ENCODE measurements at places on chromosomes 2 and 18. TPM values are rescaled to one million over a fixed set of nuclear protein-coding genes. Genes with fewer than 3 reads are reported as not detected.
A peak's percentile ranks its signal among the peaks of the same experiment; 100 is the strongest.

The SERPINB10 gene
- total RNA-seq, result not detected

The MDH1B gene
- total RNA-seq, result 1.8 TPM

DNA sequence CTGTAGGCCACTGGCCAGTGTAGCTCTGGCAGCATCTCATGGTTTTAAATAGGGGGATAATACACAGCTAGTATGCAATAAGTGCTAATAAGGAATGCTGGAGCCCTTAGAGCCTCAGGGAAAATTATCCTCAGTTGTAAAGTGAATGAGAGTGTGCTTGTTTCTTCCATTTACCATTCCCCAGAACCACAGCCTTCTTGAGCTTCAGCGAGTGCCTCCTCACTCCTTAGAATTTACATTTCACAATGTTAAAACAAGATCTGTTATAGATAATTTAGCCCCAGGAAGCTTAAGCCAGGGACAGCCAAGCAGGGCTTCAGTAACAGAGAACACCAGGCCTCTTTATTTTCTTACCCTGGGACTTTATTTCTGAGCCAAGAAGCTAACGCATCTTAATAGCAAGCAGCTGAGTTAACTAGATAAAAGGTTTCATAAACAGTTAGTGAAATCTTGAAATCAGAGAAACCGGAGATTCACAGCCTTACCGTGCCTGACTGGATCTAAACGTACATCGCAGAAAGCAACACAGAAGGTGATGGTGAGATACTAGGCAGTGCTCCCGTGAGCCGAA is 535.2 kb downstream of the TDRD15 start:
- DNase-seq, result no peak

GRCh38 chr2:174026122-174026845 is 61.1 kb upstream of the SP3 start:
- DNase-seq, result no peak

The TMEFF2 gene
- total RNA-seq, result not detected

DNA sequence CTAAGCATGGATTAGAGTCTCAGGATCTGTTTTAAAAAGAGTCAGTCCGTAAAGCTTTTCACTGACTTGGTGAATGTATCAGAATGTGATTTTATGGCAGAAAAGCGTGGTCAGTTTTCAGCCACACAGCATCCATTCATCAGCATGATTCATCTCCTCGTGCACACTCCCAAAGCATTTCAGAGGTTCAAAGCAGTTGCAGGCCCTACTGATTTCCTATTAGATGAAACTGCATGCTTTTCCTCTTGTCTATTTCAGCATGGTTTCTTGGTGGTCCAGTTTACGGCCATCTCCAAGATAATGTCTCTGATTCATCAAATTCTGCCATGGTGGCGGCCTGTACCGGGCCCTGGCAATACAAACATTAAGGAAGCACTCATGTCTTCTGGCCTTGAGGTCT is 4.8 kb upstream of the PARD6G start:
- DNase-seq, result peak; percentile 28

- no peak for DNase-seq
These were observed 4.2 kb upstream of the CLIP4 start for GRCh38 chr2:29110916-29111535.

DNA sequence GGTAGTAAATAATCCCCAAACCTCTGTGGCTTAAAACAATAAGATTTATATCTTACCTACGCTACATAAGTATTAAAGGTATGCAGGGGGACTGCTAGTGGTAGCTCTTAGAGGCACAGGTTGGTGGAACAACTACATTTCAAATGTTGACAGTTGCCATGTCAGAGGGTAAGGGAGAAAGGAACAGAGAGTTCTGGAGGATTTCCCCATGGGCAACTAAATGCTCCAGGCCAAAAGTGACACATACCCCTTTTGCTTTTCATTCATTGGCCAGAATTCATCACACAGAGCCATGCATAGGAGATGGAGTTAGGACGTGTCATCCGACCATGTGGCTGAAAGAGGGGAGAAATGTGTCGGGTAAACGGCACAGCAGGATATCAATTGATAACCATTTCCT is 133.2 kb downstream of the NAPG start:
- DNase-seq, result no peak

The EIPR1 gene
- 67.2 TPM for total RNA-seq

GRCh38 chr2:222993920-222994650 is 57.9 kb upstream of the KCNE4 start:
- DNase-seq, result no peak

GRCh38 chr18:32577561-32577960 is 106.9 kb upstream of the GAREM1 start:
- DNase-seq, result no peak

DNA sequence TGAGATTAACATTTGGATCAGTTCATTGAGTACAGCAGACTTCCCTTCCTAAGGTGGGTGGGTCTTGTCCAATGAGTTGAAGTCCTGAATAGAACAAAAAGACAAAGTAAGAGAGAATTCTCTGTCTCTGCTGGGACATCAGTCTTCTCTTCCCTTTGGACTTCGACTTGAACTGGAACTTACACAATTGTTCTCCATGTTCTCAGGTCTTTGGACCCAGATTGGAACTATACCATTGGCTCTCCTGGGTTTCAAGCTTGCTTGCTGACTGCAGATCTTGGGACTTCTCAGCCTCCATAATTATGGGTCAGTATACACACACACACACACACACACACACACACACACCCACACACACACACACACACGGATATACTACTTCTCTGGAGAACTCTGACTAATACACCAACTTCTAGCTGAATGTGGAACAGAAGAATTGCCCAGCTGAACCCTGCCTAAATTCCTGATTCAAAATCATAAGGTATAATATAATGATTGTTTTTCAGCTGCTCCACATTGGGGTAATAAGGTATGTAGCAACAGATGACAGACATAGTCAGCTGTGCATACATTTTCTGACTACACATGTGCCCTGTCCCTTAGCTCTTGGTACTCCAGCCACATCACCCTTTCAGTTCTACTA is 214.0 kb downstream of the TGIF1 start:
- DNase-seq, result no peak

DNA sequence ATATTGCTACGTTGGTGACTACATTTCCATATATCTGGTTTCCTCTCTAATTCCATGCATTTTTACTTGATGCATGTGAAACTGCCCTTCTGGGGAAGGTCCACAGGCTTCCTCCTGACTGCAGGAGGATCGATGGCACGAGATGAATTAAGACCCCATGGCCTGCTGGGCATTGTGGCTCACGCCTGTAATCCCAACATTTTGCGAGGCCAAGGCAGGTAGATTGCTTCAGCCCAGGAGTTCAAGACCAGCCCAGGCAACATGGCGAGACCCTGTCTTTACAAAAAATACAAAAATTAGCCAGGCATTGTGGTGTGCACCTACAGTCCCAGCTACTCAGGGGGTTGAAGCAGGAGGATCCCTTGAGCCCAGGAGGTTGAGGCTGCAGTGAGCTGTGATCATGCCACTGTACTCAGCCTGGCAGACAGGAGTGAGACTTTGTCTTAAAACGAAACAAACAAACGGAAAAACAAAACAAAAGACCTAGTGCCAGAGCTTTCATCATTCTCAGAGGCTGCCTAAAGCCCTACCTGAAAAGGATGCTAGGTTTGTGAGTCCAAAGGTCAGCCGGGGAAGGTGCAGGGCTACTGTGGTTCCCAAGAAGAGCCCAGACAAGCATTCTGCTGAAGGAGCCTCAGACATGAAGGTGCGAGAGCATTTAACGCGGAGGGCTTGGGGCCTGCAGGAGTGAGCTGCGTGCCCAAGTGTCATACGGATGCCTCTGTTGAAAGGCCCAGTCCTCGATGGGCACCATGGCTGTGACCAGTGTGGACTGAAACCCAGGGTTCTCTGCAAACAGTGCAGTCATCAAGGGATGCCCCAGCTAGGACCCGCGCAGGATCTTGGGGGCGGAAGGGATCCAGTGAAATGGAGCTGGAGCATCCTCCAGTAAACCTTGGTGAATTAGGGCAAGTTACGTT is 21.6 kb downstream of the GPR55 start:
- no peak for DNase-seq

The LYPD1 gene
- 53.2 TPM for total RNA-seq

DNA sequence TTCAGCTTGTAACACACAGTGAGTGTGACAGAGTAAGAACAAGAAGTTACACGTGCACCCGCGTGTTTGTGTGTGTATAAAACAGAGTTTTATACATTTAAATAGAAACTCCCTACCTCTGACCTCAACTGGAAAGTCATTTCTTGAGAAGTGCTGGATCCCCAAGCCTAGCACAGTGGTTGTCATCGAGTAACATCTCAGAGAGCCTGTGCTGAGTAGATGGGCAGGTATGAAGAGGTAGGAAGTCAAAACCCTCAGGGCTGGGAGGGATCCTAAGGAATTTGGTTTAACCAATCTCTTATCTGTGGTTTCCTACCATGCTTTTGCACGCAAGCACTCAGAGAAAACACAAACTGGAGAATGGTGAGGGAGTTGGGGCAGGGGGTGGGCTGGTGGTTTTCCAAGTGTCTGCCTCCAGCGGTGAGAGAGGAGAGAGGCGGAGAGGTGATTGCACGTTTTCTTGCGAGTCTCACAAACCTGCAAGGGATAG is 9.2 kb downstream of the ACOXL start:
- peak; percentile 31 for DNase-seq

The RFTN2 gene
- total RNA-seq, result under 0.01 TPM

- DNase-seq, result peak; percentile 12
These were observed 375.0 kb downstream of the CTNNA2 start for GRCh38 chr2:79887747-79888374.

DNA sequence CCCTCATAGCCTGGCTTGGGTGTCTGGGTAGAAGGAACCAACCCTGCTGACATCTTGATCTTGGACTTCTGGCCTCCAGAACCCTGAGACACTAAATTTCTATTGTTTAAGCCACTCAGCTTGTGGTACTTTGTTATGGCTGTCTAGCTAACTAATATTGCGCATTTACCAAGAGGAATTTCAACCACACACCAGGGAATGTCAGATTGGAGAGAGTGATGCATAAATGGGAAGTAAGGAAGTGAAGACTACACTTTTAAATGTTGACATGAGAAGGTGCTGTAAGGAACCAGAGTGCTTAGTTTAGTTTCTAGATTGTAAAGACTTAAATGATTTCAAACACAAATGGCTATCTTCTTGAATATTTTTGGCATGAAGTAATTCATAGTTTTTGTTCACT is 98.9 kb upstream of the ITGB6 start:
- DNase-seq, result no peak

DNA sequence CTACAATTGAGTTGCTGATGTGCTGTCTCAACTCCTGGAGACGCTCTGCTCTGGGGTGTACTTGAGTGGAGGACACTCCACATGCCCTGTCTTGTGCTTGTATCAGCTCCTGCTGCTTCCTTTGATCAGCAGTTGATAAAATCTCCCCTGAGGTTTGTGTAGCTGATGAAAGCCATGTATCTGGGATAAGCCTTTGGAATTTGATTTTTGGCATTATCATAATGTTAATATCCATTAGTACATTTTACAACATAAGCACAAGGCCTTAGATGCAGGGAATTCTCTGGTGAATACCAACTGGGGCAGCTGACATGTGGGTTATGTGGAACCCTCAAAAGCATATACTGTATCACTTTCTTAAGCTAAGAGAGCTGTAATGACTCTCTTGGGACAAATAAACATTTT is 222.7 kb upstream of the ITGA4 start:
- DNase-seq, result no peak

The ERBB4 gene
- 2.6 TPM for total RNA-seq

- no peak for DNase-seq
These were observed 47.2 kb downstream of the USP34 start for GRCh38 chr2:61423714-61424113.

DNA sequence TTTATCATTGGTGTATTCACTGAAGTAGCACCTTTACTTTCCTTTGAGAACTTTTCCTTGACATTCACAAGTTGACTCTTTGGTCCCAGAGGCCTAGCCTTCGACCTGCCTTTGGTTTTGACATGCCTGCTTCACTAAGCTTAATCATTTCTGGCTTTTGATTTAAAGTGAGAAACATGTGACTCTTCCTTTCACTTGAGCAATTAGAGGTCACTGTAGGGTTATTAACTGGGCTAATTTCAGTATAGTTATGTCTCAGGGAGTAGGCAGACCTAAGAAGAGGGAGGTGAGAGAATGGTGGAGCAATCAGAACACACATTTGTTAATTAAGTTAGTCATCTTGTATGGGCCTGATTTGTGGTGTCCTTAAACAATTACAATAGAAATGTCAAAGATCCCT is 1040.7 kb upstream of the SLC39A10 start:
- no peak for DNase-seq

GRCh38 chr2:162720559-162721271 is 117.9 kb downstream of the KCNH7 start:
- DNase-seq, result no peak

GRCh38 chr2:195594919-195595694 is 61.9 kb upstream of the SLC39A10 start:
- DNase-seq, result no peak

DNA sequence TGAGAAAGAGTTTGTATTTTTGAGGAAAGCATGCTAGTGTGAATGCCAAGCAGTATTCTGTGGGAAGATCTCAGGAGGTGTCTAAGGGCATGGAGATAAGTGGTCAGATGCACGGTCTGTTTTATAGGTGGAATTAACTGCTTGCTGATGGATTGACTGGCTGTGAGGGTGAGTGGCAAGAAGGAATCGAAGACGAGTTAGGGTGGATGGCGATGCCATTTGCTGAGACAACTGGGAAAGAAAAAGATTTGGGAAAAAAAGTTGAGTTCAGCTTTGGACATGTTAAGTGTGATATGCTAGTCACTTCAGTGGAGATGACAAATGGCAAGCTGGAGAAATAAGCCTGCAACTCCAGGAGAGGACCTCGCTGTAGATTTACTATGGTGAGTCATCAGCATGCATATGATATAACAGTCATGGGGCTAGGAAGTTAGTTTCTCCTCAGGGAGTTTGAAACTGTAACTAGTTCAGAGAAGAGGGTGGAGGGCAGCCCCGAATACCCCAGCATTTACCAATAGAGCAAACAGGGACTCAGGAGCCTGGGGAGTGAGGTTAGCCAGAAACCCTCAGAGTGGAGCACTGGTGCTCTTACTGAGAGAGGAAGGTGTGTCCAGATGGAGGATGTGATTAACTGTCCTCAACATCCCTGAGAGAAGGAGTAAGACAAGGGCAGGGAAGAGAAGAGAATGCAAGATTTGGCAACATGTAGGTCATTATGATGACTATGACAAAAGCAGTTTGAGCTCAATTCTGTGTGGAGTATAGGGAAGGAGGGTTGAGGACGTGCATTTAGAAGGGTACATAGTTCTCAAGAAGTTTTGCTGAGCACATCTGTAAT is 2.0 kb upstream of the HK2 start:
- no peak for DNase-seq

DNA sequence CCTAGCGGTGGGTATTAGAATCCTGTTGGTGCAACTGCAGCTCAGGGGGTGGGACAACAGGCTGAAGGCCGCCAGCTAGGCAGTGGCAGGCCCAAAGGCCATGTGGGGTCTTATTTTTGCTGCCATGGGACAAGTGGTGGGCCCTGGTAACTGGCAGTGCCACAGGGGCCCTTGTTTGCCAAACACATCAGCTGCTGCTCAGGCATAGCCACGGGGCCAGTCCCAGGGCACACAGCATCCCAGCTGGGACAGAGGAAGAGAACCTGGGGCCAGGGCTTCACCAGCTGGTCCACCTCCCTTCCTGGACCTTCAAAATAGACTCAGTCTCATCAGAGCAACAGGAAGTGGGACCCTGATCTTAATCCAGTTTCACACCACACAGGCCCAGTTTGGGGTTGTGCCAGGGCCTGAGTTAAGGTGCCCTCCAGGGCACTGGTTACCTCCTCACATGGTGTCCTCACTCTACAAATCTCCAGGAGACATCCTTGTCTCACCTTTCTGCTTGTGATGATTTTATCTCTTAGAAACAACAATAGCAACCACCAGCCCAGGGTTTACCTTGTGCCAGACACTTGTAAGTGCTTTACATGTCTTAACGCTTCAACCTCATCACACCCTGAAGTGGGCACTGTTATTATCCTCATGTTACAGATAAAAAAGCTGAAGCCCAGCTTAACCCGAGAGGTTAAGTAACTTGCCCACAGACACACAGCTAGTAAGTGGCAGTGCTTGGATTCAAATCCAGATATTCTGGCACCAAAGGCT is 98.5 kb downstream of the GYPC start:
- DNase-seq, result no peak

Measured in kidney epithelial cell (primary cell).